Stimulated activated CD8-positive, alpha-beta memory T cell treated with anti-CD3 and anti-CD28 coated beads, Interleukin-15, amount 100 ng/mL, for 1 hour (primary cell): ENCODE measurements at places on chromosomes 1 and 21.
A peak's percentile ranks its signal among the peaks of the same experiment; 100 is the strongest.

DNA sequence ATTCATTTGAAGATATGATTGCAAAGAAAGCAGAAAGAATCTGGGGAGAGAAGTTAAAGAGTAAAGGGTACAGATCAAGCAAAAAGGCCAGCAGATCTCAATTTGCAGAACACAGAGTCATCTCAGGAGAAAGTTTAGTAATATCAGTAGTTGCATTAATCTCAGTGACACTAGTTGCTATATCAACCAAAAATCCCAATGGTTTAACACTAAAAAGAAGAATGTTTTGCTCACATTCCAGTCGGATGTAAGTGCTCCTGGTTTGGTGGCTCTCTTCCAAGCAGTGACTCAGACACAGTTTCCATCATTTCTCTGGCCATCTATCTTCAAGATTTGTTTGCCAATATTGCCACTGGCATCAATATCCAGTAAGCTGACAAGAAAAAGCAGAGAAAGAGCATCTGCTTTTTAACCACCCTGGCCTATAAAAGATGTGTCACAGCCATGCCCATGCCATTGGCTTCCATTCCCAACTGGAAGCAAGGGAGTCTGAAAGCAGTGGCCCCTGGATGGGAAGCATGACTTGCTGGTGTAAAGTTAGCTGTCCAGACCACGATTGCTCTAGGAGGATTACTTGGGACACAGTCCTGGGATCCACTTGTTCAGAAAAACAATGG is 45.5 kb upstream of the AIM2 start:
- DNase-seq = no peak

- DNase-seq = no peak
These were observed 26.9 kb downstream of the CDK18 start for GRCh38 chr1:205531191-205532025.

GRCh38 chr21:38916214-38916964 is 110.7 kb downstream of the ETS2 start:
- DNase-seq = no peak

- no peak for DNase-seq
These were observed 685.6 kb downstream of the AMY1C start for GRCh38 chr1:104435255-104435654.

GRCh38 chr1:246907472-246907871 is 24.3 kb downstream of the AHCTF1 start:
- no peak for DNase-seq

DNA sequence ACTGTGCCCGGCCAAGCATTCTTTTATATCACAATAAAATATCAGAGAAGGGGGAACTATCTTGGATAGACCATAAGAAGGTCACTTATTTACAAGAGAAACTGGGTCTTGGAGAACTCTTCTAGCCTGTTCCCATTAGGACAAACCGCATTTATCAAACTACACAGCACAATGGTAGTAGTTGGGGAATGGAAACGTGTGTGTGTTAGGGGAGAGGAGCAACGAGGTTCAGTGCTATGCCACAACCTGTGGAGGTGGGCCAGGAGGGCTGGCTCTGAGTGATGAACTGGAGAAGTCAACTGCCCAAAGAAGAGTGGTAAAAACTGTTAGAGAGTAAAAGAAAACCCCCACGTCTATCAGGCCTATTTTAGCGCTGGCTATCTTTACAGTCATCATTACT is 1.6 kb downstream of the DONSON start:
- no peak for DNase-seq

GRCh38 chr1:38132681-38133080 is 86.1 kb upstream of the POU3F1 start:
- no peak for DNase-seq

DNA sequence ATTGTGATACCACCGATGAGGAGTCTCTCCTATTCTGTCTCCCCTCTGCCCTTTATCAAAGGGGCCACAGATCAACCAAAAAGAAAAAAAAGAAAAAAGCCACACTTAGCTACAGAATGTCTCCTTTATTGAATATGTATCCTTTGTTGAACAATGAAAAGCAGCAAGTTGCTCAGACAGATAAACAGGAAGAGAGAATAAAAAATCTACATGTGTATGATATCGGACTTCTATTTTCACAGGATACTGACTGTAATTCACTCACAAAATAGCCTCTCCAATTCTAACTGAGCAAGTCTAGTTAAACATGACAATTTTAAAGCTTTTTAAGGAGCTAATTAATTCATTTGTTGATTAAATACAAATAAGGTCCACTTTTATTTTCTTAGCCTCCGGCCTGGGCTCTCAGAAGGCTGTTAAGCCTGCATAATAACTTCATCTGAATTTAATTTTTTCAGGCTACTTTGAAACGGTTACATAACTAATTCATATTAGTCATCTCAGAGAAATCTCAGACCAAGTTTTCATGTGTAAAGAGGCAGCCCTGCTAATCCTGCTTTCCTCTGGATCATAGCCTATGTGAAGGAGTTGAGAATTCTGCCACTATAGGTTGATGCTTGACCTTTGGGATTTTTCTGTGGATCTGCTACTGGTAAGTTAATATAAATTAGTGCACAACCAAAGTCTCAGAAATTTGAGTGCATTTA is 304.1 kb upstream of the NR5A2 start:
- no peak for DNase-seq

GRCh38 chr1:173688300-173688699 is 18.6 kb upstream of the ANKRD45 start:
- no peak for DNase-seq

- DNase-seq = no peak
These were observed 91.7 kb upstream of the PGBD5 start for GRCh38 chr1:230517786-230518185.

DNA sequence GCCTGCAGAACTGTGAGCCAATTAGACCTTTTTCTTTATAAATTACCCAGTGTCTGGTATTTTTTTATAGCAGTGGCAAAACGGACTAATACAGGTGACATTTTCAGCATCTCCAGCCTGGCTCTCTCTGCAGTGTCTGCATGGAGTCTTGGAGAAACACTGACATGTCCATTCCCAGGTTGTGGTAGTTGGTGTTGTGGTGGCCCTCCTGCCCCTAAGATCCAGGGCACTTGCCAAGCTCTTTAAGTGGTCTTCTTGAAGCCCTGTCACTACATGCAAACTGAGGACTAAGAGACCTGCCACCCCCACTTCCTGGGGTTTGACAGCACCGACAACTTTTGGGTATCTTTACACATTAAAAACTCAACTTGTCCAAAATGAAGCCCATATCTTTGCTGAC is 419.4 kb downstream of the NPHP4 start:
- DNase-seq = no peak

DNA sequence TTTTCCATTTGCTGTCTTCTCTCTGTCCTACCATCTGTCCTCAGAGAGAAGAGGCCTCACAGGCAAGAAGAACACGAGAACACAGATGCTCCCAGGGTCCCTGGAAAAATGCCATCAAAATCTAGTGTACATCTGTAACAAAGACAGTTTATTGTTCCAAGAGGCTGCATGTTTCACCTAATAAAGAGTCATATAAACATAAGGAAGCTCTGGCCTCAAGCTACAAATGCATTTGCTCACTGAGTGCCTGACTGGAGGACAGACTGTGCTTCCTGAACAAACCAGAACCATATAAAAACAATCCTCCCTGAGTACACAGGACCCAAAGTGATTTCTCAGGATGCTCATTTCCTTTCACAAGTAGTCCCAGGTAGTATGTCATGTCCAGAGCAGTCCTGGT is 76.3 kb upstream of the SLC44A3 start:
- DNase-seq = no peak

DNA sequence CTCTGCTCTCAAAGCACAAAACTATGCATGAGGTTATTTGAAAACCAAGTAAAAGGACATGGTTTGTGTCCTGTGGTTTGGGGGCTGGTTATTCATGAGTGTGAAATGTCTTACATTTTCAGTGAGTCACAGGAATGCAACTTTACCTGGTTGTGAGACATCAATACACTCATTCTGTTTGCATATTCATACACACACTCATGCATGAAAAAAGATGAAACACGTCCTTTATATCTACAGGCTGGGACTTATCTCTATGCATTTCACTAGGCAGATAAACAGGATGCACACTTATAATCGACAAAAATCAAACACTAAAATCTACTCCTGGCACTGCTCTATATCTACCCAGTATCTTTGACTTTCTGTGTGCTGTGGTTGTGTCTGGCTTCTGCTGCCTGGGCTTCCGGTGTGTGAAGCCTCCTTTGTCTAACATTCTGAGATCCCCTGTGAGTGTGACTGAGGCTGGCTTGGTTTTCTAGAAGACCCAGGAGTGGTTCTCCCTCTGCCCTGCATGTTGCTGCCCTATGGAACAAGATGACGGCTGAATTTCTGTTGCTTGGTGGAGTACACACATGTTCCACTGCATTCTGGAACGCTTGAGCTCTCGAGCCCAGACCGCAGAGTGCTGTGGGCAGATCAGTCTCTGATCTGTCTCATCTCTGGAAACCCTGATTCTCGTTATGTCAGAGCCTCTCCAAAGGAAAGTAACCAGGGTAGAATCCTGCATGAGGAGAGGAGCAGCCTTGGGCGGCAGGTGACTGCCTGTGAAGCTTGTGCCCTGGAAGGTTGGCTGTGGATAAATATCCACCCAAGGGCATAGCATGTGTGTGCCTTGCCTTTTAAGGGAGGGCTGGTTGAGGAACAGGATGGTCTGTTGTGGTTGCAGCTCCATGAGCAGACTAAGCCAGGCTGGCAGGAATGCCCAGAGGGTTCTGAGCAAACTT is 19.7 kb upstream of the FASLG start:
- peak; percentile 46 for DNase-seq

DNA sequence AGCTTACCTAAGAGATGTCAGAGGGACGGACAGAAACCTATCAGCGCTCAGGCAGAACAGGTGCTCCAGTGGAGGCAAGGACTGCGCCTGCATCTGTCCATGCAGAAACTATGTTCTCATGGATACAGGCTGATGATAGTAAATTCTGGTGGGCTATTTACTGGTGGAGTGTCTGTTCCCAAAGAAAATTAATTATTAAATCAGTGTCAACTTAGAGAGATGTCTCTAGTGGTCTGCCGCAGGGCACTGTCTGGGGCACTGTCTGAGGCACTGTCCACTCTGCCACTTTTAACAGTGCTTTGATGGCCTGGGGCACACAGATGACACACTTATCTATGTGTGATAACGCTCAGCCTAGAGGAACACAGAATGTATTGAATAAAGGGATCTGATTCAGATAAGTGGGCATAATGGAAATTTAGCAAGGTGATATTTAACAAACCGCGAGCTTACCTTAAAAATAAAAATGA is 148.1 kb downstream of the RGS7 start:
- no peak for DNase-seq

GRCh38 chr21:44708866-44709425 is 2.4 kb downstream of the TSPEAR start:
- DNase-seq = no peak

DNA sequence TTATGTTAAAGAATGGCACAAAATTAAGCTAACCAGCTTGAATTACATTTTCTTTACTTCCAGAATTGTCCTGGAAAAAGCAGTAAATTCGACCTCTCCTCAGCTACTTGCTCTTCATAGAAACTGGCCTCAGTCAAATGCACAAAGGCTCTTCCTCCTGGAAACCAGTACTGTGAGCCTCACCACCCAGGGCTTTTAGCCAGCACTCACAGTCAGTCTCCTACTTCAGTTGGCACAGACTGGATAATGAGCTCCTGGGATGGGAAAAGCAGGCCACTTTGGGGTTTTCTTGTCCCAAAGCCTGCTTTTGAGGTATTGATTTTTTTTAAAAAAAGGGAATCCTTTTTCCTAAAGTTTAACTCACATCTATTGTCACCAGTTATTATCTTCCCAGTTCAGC is 40.4 kb downstream of the SCYL3 start:
- DNase-seq = no peak

DNA sequence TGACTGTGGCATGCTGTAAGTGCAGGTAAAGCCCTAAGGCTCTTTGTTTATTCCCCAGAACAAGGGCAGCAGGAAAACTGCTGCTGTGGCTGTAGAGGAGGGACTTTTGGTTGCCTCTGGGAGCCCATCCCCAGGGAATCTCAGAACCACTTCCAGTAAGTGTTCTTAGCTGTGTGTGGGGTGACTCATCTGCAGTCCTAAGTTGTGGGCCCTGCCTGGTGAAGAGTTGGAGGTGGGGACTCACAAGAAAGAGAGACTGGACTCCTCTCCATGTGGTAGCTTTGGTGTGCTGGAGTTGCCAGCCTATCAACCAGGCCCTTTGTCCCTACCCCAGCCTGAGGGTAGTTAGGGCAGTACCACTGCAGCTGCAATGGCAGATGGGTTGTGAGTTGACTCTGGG is 24.0 kb upstream of the DENND1B start:
- DNase-seq = no peak

DNA sequence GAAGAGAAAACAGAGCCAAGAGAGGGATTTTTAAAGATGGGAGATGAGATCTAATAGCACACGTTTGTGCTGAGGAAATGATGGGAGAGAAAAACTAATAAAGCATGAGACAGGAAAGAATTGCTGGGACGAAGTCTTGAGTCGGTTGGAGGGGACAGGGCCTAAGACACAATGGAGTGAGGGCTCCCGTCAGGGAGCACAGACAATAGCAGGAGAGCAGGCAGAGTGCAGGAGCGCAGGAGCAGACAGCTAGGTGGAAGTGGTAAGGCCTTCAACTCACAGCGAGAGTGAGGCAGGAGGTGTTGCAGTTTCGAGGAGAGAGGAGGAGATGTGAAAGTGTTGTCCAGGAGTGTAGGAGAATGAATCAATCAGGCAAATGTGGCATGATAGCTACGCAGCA is 59.9 kb upstream of the SOX13 start:
- no peak for DNase-seq

DNA sequence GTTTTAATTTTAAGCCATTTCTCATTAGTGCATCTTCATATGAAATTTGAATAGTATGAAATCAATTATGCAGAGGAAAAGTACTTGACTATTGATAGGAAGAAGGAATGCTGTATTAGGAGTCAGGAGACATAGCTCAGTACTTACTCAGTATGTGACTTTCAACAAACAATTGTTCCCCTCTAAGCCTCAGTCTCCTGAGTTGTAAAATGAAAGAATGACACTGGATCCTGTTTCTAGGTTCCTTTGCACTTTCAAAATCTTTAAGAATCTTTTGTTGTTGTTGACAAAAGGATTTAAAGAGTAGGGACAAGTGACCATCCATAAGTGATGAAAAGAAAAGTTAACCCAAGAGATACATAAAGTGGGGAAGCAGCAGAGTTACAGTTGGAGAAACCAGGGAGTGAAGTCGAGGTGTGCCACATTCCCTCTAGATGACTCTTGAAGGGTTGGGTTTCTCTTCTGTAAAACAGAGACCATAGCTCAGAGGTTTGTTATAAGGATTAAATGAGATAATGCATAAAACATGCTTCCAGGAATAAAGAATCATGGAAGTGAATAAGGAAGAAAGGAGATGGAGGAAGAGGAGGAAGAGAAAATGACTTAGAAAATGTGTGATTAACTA is 105.7 kb upstream of the KCNJ15 start:
- DNase-seq = no peak

GRCh38 chr1:117001254-117001927 is at the start of gene CD101:
TSS of gene CD101 (plus strand) at chr1:117001760. CDS start at chr1:117001818, 58 bp downstream.
- no peak for DNase-seq

- no peak for DNase-seq
These were observed 115.0 kb downstream of the FCRL5 start for GRCh38 chr1:157437296-157437695.
